ENCODE measurements at places on chromosomes 12 and 14. TPM values are rescaled to one million over a fixed set of nuclear protein-coding genes. Genes with fewer than 3 reads are reported as not detected.

DNA sequence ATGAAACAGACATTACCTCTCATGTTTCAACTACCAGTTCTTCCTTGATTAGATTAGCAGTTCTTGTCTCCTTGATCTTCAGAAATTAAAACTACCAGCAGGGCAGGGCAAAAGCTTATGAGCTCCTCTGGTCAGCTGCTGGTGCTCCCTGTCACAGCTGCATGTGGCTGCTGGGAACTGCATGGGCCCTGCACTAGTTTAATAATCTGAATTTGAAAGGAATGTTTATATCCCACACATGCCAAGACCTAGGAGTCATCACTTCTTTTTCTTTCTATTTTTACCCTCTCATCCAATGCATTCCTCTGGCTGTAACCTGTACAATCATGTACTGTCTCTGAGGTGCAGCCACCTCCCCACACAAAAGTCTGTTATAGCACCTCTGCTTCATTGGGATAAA, 73.9 kb downstream of the ARMH4 start:
- H3K27me3 ChIP-seq: peaks cover 3% of the 10 kb centered on the region
- no peak for DNase-seq
- no peaks in the 10 kb centered on the region for H3K36me3 ChIP-seq
- H3K27ac ChIP-seq: no peak overlapping the region
- no peak overlapping the region for H3K4me3 ChIP-seq
- H3K4me1 ChIP-seq: no peaks in the 10 kb centered on the region

DNA sequence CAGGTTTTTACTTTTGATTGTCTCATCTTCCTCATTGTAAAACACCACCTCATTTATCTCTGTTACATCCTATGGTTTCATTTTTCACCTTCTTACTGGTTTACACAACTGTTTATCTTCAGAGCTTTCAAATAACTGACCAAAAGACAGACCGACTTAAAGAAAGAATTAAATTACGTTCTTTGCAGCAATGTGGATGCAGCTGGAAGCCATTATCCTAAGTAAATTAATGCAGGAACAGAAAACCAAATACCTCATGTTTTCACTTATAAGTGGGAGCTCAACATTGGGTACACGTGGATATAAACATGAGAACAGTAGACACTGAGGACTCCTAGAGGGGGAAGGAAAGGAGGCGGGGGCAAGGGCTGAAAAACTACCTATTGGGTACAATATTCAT, 729.0 kb upstream of the USP15 start:
- H3K27ac ChIP-seq: no peak overlapping the region
- H3K4me3 ChIP-seq: no peak overlapping the region
- H3K4me1 ChIP-seq: no peaks in the 10 kb centered on the region
- no peak for DNase-seq

DNA sequence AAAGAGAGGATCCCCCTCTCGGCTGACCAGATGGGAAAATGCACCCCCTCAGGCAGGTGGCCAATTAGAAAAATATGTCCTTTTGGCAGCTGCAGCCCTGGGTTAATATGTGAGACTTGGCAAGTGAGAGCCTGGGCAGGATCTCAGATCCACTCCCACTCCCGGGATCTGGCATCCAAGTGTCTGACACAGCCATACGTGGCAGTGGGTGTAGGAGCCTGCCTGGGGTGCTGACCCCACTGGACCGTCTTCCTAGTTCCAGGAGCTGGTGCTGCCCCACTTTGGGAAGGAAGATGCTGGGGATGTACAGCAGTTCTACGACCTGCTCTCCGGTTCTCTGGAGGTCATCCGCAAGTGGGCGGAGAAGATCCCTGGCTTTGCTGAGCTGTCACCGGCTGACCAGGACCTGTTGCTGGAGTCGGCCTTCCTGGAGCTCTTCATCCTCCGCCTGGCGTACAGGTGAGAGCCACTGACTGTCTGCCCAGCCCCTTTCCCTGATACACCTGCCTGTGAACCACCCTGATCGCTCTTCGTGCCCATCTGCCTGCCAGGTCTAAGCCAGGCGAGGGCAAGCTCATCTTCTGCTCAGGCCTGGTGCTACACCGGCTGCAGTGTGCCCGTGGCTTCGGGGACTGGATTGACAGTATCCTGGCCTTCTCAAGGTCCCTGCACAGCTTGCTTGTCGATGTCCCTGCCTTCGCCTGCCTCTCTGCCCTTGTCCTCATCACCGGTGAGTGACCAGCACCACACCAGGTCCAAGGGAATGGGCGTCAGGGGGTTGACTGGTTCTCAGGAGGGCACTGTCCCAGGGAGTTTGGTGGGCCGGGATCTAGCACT, 5.8 kb downstream of the NR4A1 start:
- H3K27me3 ChIP-seq: no peaks in the 10 kb centered on the region
- H3K36me3 ChIP-seq: no peaks in the 10 kb centered on the region
- H3K4me1 ChIP-seq: peaks cover 12% of the 10 kb centered on the region
- DNase-seq: no peak

GRCh38 chr14:35189422-35189821, 67.1 kb downstream of the PRORP start:
- H3K27me3 ChIP-seq: no peaks in the 10 kb centered on the region
- peaks cover 30% of the 10 kb centered on the region for H3K36me3 ChIP-seq
- no peak overlapping the region for H3K4me3 ChIP-seq
- no peak for DNase-seq

GRCh38 chr12:124621296-124621660, 53.9 kb upstream of the NCOR2 start:
- no peaks in the 10 kb centered on the region for H3K27me3 ChIP-seq
- no peak for DNase-seq
- no peak overlapping the region for H3K4me3 ChIP-seq
- no peak overlapping the region for H3K27ac ChIP-seq

GRCh38 chr14:38948171-38948570, 154.9 kb downstream of the SEC23A start:
- no peaks in the 10 kb centered on the region for H3K36me3 ChIP-seq
- no peak overlapping the region for H3K4me3 ChIP-seq
- H3K27me3 ChIP-seq: peaks cover 4% of the 10 kb centered on the region
- DNase-seq: no peak
- no peaks in the 10 kb centered on the region for H3K4me1 ChIP-seq

GRCh38 chr14:59044707-59045106, 143.8 kb upstream of the DAAM1 start:
- DNase-seq: no peak
- H3K36me3 ChIP-seq: no peaks in the 10 kb centered on the region
- no peak overlapping the region for H3K4me3 ChIP-seq

DNA sequence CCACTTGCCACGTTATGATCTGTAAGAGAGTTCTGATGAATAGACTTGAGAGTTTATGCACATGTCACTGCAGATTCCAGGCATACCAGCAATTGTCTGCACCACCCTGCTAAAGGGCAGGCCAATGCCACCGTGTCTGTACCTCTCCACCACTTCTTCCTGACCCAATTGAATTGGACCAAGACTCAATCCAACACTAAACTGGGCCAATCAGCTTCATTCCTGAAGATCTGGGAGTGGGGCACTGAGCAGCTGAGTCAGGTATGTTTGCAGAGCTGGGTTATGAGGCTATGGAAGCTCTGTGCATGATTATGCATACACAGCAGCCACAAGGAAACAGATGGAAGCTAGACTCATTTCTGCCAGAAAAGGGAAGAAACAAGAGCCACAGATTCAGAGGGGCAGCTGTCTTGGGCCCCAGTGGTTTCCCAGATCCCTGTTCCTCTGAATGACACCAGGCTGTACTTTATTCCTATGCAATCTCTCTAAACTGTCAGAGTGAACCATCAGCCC, 28.0 kb downstream of the DAO start:
- H3K36me3 ChIP-seq: no peaks in the 10 kb centered on the region
- no peaks in the 10 kb centered on the region for H3K4me1 ChIP-seq
- H3K27me3 ChIP-seq: peaks cover 14% of the 10 kb centered on the region
- H3K4me3 ChIP-seq: no peak overlapping the region
- no peak for DNase-seq

GRCh38 chr14:64296561-64296960, 2.4 kb upstream of the ESR2 start:
- DNase-seq: no peak
- peaks cover 33% of the 10 kb centered on the region for H3K27me3 ChIP-seq
- H3K27ac ChIP-seq: no peak overlapping the region
- peaks cover 28% of the 10 kb centered on the region for H3K4me1 ChIP-seq
- H3K4me3 ChIP-seq: no peak overlapping the region

COCH gene
- total RNA-seq: 2.3 TPM

YAF2 gene
- 31.1 TPM for total RNA-seq
